NCI-H526 treated with DMSO at 0.1 percent for 48 hours (cell line): ENCODE measurements at places on chromosomes 3 and 15.

GRCh38 chr15:76983590-76984375, 11.1 kb upstream of the PSTPIP1 start:
- DNase-seq: no peak

GRCh38 chr3:73604451-73604850, 20.3 kb downstream of the PDZRN3 start:
- DNase-seq: no peak

GRCh38 chr3:64291345-64291744, 66.1 kb upstream of the PRICKLE2 start:
- DNase-seq: no peak

DNA sequence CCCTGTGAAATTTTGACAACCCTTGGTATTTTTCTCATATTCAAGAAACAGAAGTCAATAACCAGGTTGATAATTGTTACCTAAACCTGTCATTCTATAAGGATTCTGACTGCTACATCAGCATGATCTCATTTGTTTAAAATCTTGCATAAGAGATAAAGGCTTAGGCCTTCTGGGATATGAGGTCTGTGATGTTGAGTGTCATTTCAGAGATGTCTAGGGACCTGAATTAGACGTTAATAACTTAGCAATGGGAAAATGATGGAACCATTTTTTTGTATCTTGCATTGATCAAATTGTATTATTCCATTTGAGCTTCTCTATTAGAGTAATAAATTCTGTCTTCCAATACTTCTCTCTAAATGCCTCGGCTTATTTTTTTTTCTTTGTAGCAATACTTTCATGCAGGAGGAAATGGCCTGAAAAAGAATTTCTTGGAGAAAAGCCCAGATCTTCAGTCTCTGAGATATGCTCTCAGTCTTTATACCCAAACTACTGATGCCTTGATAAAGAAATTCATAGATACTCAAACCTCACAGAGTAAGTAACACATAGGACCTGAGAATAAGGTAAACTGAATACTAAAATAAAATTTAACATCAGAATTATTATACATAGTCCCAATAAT, 589.3 kb downstream of the UNC13C start:
- no peak for DNase-seq

GRCh38 chr3:63896332-63897030, 15.7 kb downstream of the SCAANT1 start:
- DNase-seq: no peak

GRCh38 chr15:48800245-48800644, 10.6 kb downstream of the CEP152 start:
- DNase-seq: no peak

- DNase-seq: no peak
Measured at GRCh38 chr3:5423523-5423922, 236.0 kb downstream of the EDEM1 start.

DNA sequence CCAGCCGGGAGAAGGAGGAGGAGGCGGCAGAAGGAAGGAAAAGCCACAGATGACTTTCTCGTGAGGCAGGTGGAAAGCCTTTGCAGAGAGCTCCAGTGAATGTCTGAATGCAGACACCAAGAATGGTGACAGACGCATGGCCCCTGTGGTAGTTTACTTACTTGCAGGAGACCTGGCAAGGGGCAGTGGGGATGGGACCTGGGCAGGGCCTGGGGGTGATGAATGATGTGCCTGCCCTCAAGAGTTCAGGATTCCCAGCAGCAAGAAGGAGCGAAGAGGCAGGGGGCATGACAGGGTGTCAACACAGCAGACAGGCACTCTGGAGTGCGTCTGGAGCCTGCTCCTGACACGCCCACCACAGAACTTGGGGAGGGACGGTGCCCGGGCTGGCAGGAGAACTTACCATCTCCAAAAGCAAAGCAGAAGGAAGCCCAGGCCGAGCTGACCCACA, 260.5 kb upstream of the LYSMD4 start:
- DNase-seq: no peak

- DNase-seq: peak; percentile 38
Measured at GRCh38 chr15:68616397-68616796, 37.6 kb downstream of the CORO2B start.

- DNase-seq: no peak
Measured at GRCh38 chr3:38500688-38501417, 4.7 kb downstream of the EXOG start.

DNA sequence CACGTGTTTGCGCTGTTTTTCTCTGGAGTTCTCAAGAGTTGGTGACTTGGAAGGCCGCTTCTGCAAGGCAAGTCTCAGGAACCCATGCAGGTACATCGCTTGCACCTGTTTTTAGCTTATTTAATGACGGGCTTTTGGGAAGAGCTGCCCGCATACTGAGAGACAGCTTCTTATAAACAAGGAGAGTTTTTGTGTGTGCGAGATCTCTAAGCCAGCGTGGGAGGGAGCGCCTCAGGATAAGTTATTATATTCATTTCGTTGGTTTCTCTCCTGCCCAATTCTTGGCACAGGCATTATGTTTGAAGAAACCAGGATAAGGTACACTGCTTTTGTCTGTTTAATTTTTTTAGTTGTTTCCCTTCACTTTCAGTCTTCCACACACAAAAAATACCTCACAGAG, 11.4 kb upstream of the SACM1L start:
- no peak for DNase-seq

- DNase-seq: no peak
Measured at GRCh38 chr3:71397046-71397445, 186.5 kb downstream of the FOXP1 start.

DNA sequence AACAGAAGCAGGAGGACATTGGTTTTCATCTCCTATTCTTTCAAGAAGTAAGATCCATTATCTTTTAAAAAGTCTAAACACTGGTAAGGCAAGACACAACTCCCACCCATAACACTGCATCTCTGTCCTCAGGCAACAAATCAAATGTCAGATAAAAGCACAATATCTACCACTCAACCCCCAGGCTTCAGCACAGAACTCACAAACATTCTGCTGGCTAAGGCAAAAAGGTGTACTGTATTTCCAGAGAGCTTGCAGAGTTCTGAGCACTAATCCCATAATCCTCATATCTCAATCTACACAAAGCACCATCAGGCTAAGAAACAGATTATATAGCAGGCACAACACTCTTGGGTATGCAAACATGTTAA, 20.9 kb downstream of the RAF1 start:
- DNase-seq: no peak

DNA sequence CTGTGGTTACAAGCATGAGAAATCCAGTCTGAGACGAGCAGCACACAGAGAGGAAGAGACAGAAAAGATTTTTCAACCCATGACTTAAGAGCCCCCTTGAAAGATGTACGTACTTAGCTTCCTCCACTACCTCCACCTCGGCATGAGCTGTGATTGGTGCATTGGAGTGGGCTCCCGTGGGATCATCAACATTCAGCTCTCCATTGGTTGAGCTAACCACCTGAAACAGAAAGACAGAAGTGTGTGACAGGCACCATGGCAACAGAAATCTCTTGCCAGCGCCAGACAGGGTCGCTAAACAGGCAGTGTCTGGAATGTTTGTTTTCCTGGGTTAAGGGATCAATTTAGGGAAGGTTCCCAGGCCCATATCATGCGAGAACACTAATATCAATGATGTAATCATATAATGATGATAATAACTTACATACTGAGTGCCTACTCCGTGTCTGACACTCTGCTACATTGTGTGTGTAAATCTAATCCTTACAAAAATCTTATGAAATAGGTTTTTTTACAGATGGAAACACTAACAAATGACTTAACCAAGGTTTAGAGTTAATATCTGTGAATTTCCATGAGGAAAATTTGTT, 17.5 kb upstream of the PPIB start:
- no peak for DNase-seq

GRCh38 chr3:161508852-161509477, 12.4 kb downstream of the OTOL1 start:
- no peak for DNase-seq

DNA sequence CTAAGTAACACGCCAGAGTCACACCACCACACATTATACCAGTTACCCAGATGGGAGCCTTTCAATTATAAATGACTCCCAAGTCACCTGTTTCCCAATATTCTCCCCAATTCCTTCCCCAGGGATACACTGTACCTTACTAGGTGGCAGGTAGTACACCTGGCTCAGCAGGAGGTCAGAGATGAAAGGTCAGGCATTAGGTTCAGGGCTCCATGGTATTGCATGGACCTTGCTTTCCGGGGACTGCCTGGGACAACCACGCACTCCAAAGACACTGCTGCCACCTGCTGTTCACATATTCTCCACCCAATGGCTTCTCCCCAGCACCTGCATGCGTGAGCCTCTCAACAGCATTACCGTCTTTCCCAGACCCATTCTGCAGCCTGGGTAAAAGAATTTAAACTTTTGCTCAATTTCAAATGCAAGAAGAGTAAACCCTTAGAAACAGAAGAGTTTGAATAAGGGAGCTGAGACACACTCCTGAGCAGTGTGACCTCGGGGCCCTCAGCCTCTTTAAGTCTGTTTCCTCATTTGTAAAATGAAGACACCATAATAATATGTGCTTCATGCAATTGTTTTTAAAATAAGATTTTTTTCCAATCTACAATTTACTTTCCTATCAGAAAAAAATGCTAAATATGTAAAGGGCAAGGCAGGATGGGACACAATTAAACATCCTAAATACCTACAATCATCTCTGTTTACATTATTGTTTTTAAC, 28.0 kb upstream of the LACTB start:
- DNase-seq: peak; percentile 83

GRCh38 chr15:59739557-59740186, 50.6 kb upstream of the BNIP2 start:
- no peak for DNase-seq

DNA sequence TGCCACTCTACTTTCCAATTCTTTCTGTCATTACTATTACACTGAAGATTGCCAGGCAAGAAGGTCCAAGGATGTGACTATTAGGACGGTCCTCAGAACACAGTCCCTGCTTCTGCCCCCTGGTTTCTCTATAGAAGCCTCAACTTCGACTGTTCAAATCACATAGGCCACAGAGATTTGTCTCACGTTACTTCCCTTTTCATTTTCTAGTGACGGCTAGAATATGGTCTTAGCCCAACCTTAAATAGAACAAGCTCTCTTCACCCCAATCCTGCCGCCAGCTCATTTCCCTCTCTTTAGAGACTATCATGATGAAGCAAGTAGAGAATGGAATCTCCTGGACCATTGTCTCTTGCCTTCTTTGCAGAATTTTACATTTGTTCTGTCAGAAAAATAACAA, 84.9 kb downstream of the TIGIT start:
- DNase-seq: no peak

GRCh38 chr15:89985111-89985510, 16.0 kb upstream of the ZNF710 start:
- no peak for DNase-seq

DNA sequence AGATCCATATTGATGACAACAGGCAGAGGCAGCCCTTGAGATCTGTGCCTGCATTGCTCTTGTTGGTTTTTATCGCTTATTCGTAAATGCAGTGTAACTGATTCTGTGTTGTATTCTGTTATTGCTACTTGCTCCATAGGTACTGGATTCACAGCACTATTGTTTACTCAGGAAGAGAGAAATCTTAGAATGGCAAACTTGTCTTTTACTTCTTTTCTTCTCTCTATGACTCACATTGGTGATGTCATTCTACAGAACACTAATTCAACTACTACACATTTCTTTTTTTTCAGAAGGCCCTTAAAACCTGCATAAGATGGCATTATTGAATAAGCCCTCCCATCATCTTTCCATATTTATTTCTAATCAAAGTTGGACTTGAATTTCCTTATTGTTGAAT, 201.0 kb upstream of the GBE1 start:
- no peak for DNase-seq

DNA sequence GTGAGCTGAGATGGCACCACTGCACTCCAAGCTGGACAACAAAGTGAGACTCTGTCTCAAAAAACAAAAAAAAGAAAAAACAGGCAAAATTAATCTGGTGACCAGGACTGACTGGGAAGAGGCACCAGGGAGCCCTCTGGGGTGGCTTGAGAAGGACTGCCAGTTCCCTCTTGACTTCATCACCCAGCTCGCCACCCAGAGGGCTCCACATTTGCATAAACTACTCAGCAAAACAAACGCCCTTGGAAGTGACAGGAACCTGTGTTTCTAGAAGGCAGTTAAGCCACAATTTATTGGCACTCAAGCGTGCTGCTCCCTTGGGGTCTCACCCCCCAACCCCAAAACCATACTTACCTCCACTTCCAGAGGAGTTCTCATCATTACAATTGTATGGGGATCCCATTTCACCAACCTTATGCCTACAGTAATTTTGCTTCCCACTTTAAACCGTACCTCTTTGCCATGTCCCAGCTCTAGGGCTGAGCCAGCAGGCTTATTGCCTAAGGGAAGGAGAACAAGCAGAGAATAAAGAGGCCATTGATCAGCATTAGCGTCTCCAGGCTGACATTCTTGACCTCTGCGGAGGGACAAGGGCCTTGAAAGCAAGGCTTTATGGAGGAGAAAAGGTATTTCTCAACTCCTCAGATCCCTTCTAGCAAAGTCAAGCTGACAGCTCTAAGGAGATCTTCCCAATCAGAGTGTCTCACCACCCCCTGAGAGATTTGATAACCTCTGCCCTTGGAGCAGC, 357.4 kb downstream of the SHQ1 start:
- peak; percentile 25 for DNase-seq

DNA sequence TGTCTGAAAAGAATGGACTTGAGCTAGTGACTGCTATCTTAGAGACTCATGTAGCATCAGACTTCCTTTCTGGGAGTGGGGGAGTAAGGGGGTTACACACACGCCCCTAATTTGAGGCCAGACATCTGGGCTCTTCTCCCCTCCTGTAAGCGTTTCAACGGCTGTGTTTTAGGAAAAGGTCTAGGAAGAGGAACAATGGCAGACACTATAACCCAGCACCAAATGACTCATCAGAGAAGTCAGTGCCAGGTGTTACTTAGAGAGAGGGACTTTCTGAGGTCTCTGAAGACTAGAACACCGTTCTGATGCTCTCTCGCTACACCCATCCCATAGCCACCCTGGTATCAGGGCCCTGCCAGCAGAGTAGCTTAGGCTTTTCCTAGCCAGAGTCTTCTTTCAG, 65.5 kb downstream of the SSUH2 start:
- DNase-seq: no peak

DNA sequence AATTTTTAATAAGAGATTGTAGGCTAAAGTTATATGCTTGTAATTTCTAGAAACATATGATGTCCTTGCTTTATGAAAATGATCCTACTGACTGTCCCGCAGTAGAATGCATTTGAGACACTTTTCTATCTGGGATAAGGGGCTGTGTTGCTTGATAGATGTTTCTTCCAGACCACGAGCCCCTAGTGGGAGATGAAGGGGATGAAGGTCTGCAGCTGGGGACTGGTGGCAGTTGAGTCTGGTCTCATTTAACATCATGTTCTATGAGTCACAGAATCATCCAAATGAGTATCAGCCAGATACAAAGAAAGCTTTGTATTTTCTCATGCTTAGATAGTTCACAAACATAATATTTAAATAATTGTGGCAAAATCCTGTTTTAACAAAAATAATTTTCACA, 84.3 kb upstream of the PRTG start:
- DNase-seq: peak; percentile 33

DNA sequence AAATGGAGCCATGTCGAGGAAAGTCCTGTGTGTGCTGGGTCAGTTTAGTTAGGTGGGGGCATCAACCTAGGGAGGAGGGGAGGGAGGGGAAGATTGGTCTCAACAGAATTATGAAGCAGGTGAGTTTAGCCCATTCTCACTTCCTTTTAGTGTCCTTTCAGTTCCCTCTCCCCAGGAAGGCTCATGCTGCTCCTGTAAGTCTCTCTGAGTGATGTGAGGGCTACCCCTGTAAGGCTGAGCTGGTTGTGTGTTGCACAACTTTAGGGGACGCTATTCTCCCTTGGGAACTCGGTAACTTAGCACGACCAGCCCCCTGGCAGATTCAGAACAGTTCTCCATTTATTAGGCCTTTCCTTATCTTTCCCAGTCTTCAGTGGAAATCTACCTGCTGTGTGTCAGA, 21.2 kb downstream of the IL5RA start:
- no peak for DNase-seq
